ENCODE measurements at places on chromosomes 6 and 20. TPM values are rescaled to one million over a fixed set of nuclear protein-coding genes. Genes with fewer than 3 reads are reported as not detected.
A peak's percentile ranks its signal among the peaks of the same experiment; 100 is the strongest.

PTPRT gene
- total RNA-seq: not detected

DNA sequence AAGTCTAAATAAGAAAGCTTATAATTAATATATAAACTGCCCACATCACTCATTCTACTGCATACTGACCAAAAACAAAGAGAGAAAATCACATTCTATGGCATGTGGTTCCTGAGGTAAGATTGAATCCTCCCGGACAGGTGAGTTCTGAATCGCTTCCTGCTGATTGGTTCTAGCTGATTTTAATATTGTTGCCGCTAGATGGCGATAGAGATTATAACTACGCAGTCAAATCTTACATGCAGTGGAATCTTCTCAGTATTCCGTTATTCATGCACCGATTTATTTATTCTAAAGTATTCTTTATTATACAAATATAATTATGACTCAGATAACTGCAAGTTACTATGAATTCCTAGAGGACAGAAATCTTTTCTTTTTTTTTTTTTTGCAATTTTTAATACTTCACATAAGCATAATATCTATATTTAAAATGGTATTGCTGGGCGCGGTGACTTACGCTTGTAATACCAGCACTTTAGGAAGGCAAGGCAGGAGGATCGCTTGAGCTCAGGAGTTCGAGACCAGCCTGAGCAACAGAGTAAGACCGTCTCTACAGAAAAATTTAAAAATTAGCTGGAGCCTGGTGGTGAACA, 24.2 kb upstream of the TMX4 start:
- DNase-seq: peak; percentile 22

DNA sequence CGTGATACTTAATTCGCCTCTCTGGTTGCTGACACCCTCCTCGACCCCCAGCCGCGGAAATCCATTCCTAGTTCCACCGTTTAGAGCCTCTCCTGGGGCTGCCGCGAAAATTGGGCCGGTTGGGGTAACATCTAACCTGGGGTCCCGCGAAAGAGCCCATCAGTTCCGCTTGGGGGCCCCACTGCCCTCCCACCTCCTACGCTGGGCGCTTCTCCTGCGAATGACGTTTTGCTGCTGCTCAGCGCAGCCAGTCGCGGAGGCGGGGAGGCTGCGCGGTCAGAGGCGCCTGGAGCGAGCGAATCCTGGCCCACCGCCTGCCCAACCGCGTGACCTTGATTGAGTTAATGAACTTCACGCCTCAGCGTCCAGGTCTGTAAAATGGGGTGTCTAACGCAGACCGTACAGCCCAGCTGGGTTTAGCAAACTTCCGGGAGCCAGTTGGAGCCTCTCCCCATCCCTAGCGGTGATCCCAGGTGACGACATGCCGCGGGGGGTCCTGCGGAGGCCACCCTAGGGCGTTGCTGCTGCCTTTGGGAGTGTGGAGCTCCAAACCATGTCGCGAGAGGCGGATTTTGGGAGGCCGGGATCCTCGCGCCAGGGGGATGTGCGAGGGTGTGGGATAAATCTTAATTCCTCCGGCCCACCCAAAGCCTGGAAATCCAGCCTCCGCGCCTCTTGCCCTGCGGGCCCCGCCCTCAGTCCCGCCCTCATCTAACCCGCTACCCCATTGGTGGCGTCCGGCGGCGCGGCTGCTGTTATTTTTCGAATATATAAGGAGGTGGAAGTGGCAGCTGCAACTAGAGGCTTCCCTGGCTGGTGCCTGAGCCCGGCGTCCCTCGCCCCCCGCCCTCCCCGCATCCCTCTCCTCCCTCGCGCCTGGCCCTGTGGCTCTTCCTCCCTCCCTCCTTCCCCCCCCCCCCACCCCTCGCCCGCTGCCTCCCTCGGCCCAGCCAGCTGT, at the start of gene CDC25B:
Gene CDC25B, plus strand, starts transcription at position 800 of the 958 bp plus-strand sequence. CDS start 222 bp downstream, outside the sequence.
- DNase-seq: peak; percentile 99

DNA sequence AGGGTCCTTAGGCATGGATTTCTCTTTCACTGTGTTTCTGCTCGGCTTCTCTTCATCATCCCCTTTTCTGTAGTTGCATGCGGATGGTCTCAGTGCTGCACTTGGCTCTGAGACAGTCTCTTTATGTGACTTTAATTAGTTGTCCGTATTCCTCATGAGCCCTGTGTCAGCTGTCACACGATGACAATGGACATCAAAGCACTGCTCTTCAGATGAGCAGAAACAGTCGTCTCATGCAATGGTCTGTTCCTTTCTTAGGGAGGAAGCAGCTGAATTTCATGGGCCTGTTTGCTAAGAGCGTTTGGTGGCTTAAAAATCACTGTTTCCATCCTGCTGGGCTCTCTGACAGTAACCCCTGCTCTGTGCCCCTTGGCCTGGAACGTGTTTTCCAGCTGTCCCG, 64.9 kb downstream of the SYTL3 start:
- DNase-seq: no peak

DNA sequence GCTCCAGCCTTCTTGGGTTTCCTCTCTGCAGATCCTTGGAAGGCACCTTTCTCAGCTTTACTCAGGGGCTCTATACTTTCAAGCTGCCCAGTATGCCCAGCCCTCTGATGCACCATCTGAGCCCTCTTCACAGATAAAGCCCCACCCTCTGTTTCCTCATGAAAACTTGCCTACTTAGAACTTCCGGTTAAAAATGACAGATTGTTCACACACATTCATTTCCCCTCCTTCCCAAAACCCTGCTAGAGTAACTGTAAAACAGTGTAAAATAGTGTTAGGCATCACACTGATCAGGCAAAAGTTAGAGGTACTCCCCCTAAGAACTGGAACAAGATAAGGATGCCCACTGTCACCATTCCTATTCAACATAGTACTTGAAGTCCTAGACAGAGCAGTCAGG, 14.0 kb upstream of the GCM1 start:
- DNase-seq: no peak

DNA sequence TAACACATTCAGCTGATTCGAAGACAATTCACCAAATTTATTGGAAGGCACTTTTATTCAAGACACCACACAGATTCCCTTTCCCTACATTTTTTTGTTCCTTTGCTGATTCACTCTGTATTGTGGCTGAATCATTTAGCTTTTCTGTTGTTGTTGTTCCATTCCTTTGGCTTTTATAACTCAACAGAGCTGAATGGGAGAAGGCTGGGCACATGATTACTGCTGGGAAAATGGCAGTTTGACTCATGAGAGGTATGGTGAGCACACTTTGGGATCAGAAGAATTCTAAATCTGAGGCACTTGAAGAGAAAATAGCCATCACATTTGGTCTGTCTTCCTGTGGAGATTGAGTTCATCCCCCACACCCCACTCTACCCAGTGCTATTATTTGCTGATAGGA, 15.7 kb upstream of the SAYSD1 start:
- peak; percentile 46 for DNase-seq

DNA sequence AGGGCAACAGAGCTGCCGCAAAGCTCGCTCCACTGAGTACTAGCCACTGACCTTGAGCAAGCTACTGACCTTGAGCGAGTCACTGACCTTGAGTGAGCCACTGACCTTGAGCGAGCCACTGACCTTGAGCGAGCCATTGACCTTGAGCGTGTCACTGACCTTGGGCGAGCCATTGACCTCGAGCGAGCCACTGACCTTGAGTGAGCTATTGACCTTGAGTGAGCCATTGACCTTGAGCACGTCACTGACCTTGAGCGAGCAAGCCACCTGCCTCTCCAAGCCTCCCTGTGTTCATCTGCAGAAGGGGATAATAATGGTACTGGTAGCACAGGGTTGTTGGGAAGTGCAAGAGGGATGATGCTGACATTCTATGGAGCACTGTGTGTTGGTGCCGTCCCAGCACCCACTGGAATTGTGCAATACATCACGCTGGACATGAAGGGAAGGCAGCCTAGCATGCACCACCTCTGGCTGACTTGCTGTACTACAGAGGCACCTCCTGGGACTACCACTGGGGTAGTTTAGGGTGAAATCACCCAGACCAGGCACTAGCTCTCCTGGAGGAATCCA, 60.2 kb downstream of the CTCFL start:
- DNase-seq: peak; percentile 83

- no peak for DNase-seq
Measured at GRCh38 chr20:47156301-47157137, 200.0 kb downstream of the ZMYND8 start.

DNA sequence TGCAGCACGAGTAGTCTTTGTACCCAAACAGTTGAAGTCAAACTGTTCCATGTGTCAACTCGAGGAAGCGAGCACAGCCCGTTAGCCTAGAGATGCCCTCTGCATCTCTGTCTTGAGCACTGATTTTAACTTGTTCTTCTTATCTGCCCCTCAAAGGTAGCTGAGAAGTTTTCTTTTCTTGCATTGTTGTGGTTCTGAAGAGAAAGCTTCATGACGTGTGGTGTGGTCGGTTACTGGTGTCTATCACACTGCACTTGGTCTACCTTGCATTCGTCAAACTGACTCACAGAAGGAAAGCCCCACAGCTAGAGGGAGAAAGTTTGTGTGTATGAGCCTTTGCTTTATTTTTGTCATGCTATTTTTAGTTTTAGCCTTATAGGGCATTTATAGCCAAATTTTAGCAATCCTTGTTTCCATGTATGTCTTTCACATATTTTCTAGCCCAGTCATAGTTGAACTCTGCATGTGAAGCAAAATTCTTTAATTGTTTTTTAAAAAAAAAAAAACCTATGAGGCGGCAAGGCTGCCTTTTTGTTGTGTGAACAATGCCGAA, 115.1 kb downstream of the JAG1 start:
- DNase-seq: peak; percentile 76

DNA sequence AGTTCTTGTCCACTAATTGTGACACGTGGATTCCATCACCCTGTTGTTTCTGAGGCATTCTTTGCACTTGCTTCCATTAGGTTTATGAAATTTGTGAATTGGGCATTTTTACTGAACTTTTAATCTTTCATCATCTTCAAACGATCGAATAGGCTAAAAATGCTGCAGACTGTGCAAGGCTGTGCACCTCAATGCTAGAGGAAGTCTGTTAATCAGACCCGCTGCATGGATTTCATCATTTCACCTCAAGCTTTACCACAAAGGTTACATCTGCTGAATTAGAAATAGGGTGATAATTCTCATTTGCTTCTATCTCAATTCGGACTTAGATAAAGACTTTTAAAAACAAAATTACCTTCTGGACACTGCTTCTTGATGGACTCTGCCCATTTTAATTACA, 27.8 kb upstream of the F13A1 start:
- DNase-seq: no peak

- peak; percentile 77 for DNase-seq
Measured at GRCh38 chr20:20363799-20364592, 3.9 kb upstream of the INSM1 start.

- DNase-seq: peak; percentile 73
Measured at GRCh38 chr6:47413752-47414422, 63.7 kb upstream of the CD2AP start.

DNA sequence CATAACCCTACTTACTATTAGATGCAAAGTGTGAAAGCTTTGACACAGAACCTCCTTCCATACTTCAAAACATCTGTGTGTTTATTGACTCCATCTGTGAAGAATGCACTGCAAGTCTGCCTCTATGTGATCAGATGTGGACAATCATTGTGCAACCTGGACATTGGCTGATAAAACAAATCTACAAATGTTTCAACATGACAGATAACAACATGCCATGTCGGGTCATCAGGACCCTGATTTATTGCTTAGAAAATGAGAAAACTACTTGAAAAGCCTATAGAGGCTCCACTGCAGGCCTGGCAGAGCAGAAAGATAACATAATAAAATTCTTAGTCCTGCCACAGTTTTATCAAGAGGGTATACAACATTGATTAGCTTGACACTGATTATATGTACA, 1286.4 kb downstream of the GRIK2 start:
- DNase-seq: no peak

- no peak for DNase-seq
Measured at GRCh38 chr6:130859161-130859867, 32.1 kb downstream of the SMLR1 start.

IL20RA gene
- total RNA-seq: 0.29 TPM

DNA sequence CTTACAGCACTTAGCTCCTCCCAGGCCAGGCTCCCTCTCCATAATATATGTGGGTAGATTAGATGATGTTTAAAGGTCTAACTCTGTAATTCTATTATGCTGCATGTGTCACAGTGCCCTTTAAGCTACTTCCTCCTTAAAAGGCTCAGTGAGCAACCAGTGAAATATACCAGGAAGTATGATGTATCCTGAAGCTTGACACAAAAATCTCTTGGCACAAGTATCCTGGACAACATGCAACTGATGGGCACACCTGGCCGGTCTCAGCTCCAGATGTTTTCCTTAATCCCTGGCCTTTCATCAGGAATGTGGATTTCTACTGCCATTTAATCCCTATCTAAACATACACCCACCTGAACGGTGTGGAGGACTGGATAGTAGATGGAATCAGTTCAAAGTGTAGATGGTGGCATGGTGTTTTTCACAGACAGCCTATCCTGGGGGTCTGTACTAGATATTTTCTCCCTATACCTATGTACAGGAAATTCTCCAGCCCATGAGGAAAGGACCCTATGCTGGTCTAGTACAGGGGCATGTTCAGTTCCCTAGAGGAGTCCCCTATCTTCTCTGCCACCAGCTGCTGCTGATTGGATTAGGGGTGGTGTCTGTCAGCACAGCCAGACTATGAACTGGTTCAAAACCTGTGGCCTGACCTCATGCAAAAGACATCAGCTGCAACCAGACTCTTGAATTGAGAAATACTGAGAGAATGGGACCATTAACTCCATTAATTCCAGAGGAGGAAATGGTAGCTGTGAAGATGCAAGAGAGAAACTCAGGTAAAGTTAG, 59.4 kb upstream of the CITED2 start:
- DNase-seq: no peak

Data from osteoblast (primary cell).